Skin of body (tissue), 3 donors: ENCODE measurements at places on chromosomes 7 and 10.
A peak's percentile ranks its signal among the peaks of the same experiment; 100 is the strongest.

GRCh38 chr7:45590679-45591057 lies 16.5 kb downstream of the ADCY1 start:
- DNase-seq: no peak

DNA sequence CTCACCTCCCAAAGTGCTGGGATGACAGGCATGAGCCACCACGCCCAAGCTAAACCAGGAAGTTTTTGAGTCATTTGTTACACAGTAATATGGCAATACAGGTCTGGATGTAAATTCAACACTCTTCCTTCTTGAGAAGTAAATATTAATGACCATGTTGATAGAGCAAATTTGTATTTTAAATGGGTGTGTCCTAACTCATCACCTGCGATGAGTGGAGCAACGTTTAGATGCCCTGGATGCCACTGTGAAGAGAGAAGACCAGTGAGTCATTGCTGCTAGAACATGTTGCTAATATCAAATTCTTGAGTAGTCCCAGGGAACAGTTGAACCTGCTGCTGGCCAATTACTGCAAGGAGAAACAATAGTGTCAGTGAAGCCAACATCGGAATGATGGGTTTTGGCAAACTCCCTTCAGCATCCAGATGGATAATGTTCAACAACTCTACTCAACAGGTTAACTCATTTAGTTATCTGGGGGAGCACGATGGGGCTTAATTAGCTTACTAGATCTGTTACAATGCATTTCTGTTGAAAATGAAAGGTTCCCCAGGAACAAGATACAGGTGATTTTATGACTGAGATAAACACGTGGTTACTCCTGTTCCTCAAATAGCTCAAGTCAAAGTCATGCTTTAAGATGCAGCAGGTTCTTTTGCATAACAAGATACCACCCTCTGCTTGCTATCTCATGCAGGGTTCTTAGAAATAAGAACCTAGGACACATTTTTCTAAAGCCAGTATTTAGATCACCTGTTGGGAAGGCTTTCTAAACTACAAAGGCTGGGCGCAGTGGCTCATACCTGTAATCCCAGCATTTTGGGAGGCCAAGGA lies 146.8 kb downstream of the CALN1 start:
- DNase-seq: no peak

GRCh38 chr10:49539320-49539885 lies 482 bp upstream of the ERCC6 start:
- DNase-seq: no peak

- DNase-seq: no peak
Observed at GRCh38 chr7:6496842-6497636, 49.3 kb upstream of the DAGLB start.

GRCh38 chr7:139016931-139017511 lies 18.8 kb downstream of the ZC3HAV1L start:
- peak; percentile 40 for DNase-seq

DNA sequence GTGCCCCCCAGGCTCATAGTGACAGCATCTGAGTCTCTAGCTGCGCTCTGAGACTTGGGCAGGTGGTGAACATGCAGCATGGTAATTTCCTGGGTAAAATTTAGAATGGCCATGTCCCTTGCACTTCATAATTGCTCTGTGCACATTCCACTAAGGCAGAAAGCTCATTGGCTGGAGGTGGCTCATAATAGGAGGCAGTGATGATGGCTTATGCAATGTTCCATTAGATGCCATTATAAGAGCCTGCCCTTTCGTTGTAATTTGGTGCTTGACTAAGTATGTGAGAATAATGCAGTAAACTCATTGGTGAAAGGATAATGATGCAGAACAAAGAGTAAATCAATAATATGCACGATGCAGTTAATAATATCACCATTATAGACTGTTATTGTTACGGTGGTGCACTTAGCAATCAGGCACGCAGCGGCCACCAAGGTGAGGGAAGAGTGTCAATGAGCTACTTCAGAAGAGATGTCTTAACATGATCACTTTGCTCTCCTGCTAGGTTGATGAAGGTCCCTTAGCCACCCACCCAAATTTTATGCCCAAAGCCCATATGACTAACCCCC lies 545.9 kb downstream of the KCNMA1 start:
- DNase-seq: no peak

DNA sequence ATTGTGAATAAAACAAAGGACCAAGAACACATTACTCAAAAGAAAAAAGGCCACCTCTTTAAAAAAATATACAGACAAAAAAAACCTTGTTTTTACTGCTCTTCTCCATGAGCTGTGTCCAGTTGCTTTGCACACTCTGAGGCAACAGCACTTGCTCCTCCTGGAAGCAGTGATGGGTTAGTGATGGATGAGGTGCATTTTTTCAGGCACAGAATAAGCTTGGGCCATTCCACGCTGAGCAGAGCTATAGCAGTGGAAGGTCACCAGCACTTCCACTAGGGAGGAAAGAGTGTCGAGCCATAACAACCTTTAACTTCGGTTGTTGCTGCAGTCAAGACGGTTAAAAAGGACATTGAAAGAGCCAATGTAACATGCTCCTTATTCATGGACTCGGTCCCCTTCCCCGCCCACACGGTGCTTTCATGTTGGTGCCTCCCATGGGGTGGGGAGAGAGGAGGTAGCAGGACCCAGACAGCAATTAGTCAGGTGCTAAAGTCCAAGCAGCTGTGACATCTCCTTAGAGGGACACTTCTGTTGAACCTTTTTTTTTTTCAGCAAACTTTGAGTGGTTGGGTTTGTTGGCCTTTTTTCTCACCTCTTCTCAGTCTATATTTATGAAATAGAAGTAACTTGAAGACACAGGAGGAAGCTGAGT lies 136.5 kb upstream of the ADARB2 start:
- DNase-seq: no peak

DNA sequence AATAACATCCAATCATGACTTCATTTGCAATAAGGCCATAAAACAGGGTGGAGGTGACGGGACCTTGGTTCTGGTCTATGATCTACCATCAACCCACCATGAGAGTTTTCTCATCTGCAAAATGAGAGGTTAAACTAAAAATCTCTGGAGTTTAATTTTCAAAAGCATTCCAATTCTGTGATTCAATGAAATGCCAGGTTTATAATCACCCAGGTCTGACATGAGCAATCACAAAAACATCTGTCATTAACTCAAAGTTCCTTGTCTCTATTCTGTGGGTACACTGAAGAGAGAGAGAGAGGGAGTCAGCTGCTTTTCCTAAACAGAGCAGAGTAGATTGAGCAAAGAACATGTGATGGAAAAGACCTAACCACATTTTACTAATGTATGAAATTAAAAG lies 75.4 kb downstream of the NUDCD3 start:
- no peak for DNase-seq

DNA sequence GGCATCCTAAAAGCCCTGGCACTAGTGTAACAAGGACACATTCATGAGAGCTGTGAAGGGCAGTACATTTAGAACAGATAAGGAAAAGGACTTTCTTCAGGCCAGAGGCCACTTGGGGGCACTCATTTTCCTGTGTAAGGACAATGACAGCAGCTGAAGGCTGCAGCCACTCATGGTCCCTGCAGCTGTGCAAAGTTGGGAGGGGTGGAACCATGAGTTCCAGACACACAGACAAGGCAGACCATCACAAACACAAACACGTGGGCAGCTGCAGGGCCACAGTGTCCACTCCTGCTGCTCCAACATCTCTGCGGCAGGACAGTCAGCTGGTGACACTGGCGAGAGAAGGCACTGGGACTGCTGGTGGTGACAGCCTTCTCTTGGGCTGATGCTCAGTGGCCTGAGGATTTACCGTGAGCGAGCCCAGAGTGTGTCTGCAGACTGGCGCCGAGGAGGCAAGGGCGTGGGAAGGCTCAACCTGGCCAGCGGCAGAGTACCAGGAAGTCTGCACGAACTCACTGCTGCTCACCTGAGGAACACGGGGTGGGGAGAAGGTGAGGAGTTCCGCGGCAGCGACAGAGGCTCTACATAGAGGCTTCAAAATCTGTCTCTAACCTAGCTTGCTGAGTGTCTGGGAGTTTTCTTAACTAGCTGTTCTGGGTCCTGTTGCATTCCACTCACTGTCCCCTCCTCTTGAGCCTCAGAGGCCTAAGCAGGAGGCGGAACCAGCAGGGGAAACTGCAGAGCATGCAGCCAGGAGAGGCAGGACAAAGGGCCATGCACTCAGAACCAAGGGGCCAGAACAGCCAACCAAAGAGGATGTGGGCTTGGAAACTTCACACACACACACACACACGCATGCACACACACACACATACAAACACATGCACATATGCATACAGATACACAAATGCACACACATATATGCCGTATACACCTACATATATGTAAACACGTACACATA lies 76.5 kb upstream of the DDC start:
- no peak for DNase-seq

DNA sequence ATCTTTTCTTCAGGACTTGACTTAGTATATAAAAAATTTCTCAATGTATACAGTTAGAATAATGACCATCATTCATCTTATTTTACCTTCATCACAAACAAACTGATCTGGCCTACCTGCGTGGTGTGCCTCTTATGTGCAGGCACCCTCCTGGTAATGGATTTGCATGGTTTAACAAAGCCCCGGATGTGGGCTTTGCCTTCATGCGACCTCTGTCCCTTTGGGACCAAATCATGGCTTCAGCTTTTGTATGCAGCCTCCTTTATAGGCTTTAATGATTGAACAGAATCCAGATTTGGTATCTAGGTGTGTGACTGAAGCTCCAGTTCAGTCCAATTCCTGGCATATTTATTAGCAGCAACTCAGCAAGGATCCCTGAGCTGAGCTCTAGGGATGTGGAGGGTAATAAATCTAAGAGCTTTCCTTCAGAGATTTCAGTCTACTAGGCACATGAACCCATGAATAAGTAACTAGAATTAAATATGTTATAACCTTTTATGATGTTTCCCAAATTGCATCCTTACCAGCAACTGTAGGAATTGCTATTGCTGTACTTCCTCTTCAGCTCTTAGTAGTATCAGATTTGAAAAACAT lies 256.9 kb downstream of the ABCA13 start:
- DNase-seq: no peak

DNA sequence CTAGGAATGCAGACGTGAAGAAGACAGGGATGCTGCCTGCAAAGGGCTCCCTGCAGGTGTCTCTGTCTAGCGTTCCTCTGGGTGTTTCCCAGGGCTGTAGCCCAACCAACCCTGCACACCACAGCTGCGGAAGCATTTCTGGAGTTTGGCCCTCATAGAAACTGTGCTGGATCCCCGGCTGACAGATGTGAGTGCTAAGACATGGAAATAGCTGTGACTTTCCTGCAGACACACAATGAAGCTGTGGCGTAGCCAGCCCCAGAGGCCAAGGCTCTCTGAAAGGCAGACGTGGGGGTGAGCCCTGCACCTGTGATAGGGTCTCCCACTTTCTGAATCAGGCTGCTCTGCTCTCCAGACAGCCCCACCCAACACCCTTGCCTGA lies 44.8 kb downstream of the ADCYAP1R1 start:
- no peak for DNase-seq

DNA sequence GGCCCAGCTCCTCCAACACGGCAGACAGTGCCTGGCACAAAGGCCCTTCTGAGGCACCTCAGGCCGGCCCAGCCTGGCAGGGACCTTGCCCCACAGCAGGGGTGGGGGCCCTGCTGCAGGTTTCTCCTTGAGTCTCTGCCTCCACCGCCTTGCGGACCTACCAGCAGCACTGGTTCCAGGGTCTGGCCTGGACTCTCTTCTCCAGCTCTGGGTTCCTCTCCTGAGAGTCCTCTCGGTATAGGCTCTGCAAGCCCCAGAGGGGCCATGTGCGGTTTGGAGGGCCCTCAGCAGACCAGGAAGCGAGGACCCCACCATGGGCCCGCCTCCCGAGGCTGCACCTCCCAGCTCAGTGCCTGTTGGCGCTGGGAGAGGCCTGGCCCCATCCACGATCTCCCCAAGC lies 38.1 kb upstream of the ADGRA1 start:
- DNase-seq: no peak

DNA sequence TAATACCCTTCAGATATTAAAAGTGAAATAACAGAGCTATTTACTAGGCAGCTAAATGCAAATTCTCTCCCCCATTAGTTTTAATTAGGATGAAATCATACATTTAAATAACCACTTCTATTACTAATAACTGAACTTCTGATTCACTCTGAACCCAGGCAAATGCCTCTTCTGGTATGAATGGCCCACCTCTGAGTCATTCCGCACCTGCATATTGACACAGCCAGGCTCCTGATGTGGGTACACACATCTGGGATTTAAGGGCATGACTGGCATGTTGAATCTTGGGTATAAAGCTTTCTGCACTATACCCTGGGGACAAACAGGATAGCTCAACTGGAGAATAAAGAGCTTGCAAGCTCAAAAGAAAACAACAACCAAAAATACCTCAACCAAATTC lies 140.9 kb downstream of the AUTS2 start:
- DNase-seq: no peak

GRCh38 chr10:85648279-85648754 lies 718.3 kb downstream of the GRID1 start:
- no peak for DNase-seq

- no peak for DNase-seq
Observed at GRCh38 chr7:122694697-122695096, 4.2 kb downstream of the RNF133 start.

GRCh38 chr7:103887853-103888602 lies 101.4 kb downstream of the RELN start:
- no peak for DNase-seq

GRCh38 chr10:65559369-65559768 lies 1366.5 kb upstream of the LRRTM3 start:
- no peak for DNase-seq

- DNase-seq: no peak
Observed at GRCh38 chr10:120810298-120810697, 40.9 kb upstream of the WDR11 start.

DNA sequence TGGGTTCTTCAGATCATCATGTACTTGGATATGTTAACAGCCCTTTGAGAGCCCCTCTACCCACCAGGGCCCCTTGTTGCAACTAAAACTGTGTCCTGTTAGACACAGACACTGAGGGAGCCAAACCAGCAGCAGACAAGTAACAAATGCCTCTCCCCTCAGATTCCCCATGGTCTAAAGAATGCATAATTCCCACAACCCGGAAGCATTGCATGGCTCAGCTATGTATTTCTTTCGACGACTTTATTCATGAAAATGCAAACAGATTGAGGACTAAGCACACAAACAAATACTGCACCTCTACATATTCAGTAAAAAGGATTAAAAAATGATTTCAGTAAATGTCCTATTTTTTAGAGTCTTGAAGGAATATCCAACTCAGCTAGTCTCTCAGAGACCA lies 70.1 kb upstream of the HECW1 start:
- peak; percentile 40 for DNase-seq

GRCh38 chr7:137885678-137886077 lies 38.9 kb upstream of the DGKI start:
- DNase-seq: no peak
